ENCODE measurements at places on chromosomes 12 and 14.

DNA sequence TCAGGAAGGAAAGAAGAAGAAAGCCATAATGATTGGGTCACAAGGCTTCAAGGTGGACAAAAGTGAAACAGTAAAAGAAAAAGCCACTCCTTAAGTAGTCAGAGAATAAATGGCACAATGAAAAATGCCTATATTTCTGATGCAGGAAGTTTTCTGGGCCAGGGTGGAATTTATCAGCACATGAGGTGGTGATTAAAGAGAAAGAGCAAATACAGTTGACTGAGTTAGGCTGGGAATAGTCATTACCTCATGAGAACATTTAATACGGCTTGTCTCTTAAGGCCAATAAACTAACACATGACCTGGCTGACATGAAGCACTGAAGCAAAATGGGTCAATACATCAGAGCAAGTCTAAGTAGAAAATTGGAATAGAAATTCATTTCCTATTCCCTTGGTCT is 499.7 kb downstream of the TMTC2 start:
- DNase-seq = no peak

GRCh38 chr12:14828892-14829291 is 14.4 kb downstream of the ART4 start:
- no peak for DNase-seq

GRCh38 chr12:140162-140561 is 73.6 kb downstream of the IQSEC3 start:
- no peak for DNase-seq

- no peak for DNase-seq
Measured at GRCh38 chr12:28216016-28216415, 25.8 kb downstream of the CCDC91 start.

DNA sequence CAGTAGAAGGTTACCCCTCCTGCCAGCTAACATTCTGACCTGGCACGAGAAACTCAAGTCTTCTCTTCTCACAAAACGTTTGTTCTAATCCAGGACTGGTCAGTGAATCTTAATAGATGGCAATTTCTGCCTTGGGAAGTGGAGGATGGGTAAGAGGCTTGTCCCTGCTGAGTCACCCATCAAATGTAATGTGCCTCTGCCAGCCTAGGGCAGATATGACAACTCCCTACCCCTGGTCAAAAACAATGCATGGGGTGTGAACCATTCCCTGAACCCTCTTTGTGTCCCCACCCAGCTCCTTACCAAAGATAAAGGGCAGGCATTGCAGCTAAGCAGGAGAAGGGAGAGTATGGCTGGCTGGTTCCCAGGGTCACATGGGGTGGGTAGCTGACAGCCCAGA is 1052.9 kb downstream of the GALC start:
- DNase-seq = peak; percentile 14

- DNase-seq = no peak
Measured at GRCh38 chr12:25797949-25798348, 160.5 kb upstream of the RASSF8 start.

GRCh38 chr12:45468751-45469615 is 253.1 kb downstream of the ANO6 start:
- no peak for DNase-seq

DNA sequence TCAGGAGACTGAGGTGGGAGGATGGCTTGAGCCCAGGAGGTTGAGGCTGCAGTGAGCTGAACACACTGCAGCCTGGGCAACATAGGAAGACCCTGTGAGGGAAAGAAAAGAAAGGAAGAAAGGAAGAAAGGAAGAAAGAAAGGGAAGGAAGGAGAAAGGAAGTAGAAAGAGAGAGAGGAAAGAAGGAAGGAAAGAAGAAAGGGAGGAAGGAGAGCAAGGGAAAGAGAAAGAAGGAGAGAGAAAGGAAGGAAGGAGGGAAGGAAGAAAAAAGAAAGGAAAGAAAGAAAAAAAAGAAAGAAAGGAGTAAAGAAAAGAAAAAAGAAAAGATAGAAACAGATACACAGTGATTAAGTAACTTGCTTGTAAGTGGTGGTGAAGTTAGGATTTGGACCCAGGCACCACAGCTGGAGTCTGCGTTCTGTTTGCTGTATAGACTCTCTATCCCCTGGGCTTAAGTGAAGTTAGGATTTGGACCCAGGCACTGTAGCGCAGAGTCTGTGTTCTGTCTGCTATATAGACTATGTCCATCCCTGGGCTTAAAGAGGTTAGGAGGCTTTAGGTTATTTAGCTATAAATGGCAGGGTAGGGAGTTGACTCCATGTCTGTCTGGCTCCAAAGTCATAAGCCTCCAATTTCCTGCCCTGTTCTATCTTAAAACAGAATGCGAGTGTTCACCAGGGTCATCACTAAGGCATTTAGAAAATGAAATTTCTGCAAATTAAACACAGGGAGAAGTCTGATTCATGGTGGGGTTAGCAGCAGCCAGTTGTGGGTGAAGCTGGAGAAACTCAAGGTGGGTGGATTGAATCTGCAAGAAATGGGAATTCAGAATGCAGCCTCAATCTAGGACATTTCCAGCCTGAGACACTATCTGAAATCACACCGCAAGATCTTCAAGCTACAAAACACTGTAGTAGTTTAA is 13.3 kb upstream of the C12orf75 start:
- DNase-seq = no peak

DNA sequence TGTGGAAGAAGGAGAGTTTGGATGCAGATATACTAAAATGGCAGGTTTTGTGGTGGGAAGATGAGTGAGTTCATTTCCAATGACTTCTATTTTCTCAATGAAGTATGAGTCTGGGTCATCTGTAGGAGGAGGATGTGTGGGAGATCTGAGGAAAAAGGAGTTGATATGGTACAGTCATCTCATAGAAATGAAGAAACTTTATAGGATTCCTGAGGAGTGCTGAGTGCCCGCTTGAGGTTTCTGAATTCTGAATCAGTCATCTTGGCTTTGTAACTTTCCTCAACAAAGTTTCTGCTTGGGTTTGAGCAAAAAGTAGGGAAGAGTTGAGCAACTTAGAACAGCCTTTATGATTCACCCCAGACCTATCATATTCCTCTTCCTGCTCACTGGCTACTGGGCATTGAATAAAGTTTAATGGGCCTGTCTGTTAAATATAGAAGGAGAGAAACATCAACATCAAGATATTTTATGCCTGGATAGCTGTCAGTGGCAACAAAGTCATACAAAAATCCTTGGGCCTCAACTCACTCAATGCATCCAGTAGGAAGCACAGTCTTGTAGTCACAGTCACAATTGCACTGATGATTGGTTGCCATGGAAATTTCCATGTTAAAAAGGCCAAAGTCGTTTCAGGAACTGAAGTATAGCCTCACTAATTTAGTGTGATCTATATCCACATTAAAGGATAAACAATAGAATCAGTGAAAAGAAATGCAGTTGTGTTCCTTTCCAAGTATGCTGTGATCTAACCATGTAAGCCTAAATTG is 284.7 kb downstream of the DUSP6 start:
- DNase-seq = peak; percentile 65

DNA sequence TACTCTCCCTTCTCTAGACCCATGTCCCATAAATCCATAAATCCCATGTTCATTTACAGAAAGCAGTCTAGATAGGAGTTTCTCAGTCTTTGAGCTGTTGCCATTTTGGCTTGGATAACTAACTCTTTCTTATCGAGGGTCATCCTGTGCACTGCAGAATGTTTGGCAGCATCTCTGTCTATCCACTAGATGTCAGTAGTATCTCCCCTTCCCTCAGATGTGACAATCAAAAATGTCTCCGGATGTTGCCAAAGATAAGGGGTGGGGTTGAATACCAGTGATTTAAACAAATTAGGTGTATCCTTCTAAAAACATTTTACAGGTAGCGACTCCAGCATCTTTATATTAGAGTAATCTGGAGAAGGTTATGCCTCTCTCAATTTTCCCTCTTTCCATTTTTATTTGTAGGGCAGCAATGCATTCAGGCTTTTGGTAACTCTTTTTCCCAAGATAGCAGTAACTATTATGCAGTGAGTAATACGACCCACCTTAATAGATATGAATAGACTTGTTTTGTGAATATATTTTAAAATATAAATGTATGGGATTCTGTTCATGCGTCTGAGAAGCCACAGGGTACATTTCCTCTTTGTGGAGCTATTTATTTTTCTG is 100.7 kb downstream of the LRRK2 start:
- DNase-seq = peak; percentile 60

- no peak for DNase-seq
Measured at GRCh38 chr12:32922546-32923297, 26.1 kb upstream of the PKP2 start.

DNA sequence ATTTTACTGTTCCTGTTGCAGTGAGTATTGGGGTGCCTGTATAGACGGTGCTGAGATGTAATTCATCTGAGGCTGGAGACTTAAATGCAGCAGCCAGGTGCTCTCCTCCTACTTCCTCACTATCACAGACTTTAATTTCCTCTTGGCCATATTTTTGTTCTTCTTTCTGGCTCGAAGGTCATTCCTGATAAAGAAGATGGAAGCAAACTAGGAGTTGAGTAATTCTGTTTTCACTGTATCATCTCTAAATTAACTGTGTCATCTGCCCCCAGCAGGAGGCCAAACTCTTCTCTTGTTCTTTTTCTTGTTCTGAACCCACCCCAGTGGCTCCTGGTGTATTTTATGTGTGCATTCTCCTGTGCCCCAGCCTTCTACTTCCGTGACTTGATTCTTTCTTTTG is 141.7 kb upstream of the ARHGAP5 start:
- DNase-seq = no peak

- DNase-seq = no peak
Measured at GRCh38 chr12:66032739-66033138, 97.8 kb downstream of the LLPH start.

DNA sequence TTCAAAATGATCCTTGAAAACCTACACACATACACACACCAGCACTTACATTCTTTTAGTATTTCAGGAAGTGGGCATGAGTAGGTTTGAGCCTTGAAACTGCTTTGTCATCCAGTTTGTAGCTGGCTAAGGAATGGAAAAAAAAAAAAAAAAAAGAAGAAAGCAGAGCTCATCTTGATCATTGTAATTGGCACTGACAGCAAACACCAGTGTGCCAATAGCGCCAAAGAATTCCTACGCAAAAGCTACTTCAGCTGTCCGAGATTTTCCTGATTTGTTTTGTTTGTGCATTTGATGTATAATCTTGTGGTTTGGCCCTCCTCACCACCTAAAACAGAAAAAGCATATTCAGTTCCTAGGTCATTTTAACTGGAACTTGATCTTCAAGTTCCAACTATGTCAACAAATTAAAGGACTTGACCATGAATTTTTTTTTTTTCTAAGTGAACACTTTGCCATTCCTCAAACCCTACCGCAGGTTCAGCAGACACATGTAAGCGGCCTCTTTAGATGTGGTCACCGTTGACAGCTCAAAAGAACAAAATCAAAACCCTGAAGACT is 57.3 kb downstream of the FLRT2 start:
- peak; percentile 58 for DNase-seq

DNA sequence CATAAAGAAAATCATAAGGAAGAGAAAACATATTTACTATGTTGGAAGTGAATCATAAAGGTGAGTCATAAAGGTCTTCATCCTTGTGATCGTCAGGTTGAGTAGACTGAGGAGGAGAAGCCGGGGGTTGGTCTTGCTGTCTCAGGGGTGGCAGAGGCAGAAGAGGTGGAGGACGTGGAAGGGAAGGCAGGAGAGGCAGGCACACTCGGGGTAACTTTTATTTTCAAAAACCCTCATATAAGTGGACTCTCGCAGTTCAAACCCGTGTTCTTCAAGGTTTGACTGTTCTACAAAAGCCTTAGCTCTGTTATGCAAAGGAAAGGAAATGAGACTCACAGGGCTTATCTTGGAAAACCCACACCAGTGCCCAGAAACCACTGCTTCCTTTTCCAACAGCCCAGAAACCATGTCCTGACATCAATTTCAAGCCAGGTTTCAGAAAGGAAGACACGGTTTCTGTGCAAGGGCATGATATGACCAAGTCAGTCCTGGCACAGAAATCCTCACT is 14.0 kb downstream of the SMCO2 start:
- DNase-seq = peak; percentile 11
